ENCODE measurements at places on chromosomes 4 and X.

DNA sequence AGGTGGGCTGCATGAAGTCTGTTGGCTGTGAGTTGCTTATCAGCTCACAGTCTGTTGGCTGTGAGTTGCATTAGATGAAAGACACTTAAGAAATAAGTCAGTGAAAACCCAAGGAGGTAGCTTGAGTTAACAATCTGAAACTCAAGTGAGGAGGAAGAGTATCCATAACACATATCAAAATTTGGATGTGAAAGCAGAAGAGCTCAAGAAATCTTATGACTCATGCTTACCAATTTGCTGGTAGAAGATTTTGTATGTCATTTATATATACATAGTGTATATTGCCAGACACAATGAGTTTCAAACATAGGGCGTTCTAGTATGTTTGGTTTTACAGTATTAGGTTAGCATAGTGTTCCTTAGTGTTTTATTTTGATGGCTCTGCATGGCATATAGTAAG is 107.4 kb downstream of the DDIT4L start:
- no peak for DNase-seq

GRCh38 chr4:183142571-183143550 is 43.8 kb downstream of the WWC2 start:
- DNase-seq, result peak; percentile 10

DNA sequence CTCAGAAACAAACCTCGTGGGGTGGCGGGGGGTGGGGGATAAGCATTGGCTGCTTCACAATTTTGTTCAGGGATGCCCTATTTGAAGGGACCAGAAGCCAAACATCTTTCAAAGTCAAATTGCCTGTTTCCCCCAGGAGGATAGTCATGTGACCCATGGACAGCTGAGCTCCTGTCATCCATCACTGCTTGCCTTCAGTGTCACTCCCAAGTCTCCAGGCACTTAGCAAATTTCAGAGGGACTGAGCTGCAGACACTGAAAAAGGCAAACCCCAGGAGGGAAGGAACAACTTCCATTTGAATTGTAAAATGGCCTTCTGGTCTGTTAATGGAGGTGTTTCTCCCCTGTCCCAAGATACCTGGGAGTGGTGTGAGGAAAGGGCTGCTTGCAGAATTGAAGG is 73.4 kb downstream of the FRMPD3 start:
- no peak for DNase-seq

DNA sequence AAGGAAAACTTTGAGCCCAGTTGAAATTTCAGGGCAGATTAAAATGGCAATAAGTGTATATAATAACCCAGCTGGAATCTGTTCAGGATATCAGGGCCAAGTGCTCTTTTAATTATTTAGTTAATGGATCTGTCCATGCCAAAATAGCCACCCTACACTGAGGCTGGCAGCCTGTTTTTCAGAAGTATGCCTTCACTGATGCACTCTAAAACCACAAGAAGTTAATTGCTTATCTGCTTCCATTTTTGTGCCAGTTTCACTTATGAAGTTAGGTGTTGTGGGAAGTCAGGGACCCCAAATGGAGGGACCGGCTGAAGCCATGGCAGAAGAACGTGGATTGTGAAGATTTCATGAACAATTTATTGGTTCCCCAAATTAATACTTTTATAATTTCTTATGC is 960.3 kb downstream of the C4orf33 start:
- peak; percentile 15 for DNase-seq

GRCh38 chr4:25839233-25839632 is 23.6 kb downstream of the SEL1L3 start:
- DNase-seq, result no peak

DNA sequence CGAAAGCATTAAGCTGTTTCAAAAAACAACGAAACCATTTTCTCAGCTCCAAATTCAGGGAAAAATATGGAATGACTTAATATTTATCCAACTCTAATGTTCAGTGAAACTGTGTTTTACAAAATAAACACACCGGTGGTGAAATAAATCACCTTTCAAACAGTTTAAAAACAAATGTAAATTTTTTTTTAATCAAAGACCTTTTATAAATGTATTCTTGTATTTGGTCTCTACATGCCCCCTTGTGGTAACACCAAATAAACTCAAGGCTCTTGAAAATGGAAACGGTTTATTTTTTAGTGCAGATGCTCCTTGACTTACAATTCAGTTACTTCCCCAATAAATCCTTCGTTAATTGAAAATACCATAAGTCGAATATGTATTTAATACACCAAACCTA is 45.8 kb upstream of the ITM2A start:
- no peak for DNase-seq

DNA sequence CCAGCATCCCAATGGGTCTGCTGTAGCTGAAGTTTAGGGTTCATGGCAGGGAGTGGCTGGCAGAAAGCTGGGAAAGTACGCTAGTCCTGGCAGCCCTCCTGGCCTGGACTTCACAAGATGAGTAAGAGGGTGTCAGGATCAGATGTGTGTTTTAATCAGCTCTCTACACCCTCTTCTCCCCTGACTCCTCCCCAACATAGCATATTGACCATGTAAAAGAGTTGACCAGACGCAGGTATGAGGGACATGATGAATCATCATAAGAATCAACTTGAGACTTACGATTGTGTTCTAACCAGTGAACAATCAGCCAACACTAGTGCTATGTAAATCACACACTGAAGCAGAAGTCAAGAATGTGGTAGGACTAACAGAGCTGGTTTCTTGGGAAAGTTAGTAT is 5.3 kb downstream of the SOWAHB start:
- no peak for DNase-seq

- peak; percentile 75 for DNase-seq
These were observed 23.5 kb upstream of the SYNPO2 start for GRCh38 chr4:118865091-118865708.

DNA sequence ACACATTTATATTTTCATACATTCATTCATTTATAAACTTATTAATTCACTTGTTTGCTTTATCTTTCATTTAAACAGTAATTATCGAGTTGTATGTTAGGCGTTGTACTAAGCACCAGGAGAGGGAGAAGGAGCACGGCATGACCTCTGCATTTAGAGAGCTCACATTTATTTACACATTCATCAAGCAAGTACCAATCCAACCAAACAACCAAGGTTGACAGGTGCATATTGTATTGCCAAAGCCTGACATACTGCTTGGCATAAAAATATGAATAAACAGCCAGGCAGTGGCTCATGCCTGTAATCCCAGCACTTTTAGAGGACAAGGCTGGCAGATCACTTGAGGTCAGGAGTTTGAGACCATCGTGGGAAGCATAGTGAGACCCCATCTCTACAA is 37.0 kb upstream of the CLNK start:
- peak; percentile 66 for DNase-seq

DNA sequence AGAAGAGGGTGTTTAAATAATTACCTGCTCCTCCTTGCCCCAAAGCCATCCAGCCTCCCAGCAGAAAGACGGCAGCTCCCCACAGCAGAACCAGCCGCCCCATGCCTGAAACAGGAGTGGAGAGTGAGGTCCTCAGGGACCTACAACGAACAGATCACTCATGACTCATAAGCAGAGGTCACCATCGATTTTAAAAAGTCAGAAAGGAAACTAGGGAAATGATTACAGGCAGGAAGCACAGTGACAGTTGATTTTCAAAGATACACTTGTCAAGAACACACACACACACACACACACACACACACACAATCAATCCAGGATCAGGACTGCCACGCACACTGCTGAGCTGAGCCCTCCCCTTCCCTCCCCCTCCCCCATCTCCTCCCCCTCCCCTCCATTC is at the start of gene CRLF2:
CRLF2 (minus strand) TSS at position 118 of the 400 bp plus-strand sequence; CDS start at position 103, 15 bp downstream.
- DNase-seq, result no peak

- no peak for DNase-seq
These were observed 166.6 kb downstream of the LHFPL1 start for GRCh38 chrX:112513154-112513553.

GRCh38 chrX:75273483-75273882 is 402 bp upstream of the UPRT start:
- DNase-seq, result no peak

DNA sequence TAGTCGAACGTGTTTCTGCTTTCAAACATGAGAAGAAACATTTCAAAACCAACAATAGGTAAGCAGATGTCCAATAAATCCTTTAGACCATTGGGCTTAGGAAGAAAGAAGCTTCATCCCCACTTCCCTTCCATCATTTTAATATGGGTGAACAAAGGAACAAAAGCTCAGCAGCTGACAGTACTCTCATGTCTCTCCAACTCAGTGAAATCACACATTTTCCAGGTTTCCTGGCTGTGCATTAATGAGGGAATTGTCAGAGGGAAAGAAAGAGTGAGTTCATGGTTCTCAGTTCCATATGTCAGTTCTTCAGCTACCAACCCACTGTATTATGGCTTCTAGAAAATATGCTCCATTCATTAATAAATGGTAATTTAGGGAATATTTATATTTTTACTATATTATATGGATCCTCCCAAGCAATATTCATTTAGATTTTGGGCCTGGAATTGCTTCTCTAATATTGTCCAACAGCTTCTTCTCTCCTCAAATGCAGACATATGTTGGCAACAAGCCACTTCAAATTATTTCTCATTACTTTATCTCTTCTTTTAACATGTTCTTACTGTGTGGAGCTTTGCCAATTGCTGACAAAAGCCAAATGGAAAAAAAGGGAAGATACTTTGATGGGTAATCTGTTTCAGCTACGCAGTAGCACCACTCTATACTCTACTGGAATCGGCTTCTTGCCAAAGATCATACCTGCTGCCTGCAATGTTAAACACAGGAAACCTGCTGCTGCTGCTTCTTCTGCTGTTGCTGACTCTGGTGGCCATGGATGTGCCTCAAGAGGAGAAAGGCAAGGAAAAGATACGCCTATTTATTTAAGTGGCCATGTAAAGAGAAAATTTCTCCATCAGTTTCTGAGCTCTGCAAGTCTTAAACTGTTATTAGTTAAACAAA is 1757.6 kb downstream of the ARAP2 start:
- DNase-seq, result no peak

DNA sequence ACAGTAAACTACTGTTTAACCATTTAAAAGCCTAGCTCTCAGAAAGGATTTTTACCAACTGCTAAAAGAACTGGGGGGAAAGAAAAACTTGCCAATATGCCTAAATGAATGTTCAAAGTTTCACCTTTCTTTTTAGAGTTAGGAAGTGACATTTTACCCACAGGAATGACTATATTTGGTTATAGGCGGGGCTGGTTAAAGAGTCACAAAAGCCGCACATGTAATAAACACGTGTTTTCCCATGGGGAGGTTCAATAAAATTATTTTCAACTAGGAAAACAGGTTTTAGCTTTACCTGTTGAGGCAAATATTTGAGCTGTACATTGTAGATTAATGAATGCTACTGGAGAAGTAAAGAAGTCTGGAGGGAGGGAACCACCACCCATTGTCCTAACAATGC is 41.6 kb upstream of the UGDH start:
- DNase-seq, result no peak

DNA sequence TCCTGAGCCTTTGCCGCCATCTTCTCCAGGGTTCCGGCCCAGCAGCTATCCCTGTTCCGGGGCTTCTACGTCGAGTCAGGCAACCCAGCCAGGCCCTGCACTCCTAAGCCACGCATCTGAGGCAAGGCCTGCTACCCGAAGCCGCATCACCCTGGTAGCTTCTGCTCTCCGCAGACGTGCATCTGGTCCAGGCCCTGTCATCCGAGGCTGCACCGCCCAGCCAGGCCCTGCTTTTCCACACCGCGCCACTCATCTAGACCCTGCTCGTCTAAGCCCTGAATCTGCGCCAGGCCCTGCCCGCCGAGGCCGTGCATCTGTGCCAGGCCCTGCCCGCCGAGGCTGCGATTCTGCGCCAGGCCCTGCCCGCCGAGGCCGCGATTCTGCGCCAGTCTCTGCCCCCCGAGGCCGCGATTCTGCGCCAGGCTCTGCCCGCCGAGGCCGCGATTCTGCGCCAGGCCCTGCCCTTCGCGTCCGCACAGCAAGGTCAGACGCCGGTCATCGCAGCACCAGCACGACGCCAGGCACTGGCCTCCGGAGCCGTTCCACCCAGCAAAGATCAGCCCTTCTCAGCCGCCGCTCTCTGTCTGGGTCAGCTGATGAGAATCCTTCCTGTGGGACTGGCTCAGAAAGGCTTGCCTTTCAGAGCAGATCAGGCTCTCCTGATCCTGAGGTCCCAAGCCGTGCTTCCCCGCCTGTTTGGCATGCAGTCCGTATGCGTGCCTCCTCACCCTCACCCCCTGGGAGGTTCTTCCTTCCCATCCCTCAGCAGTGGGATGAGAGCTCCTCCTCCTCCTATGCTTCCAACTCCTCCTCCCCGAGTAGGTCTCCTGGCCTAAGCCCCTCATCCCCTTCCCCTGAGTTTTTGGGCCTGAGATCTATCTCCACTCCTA is 75.1 kb downstream of the NUDT10 start:
- DNase-seq, result no peak

- no peak for DNase-seq
These were observed 5.3 kb downstream of the NAT8L start for GRCh38 chr4:2064276-2064991.

GRCh38 chr4:110798687-110799086 is 175.8 kb upstream of the PITX2 start:
- DNase-seq, result no peak

DNA sequence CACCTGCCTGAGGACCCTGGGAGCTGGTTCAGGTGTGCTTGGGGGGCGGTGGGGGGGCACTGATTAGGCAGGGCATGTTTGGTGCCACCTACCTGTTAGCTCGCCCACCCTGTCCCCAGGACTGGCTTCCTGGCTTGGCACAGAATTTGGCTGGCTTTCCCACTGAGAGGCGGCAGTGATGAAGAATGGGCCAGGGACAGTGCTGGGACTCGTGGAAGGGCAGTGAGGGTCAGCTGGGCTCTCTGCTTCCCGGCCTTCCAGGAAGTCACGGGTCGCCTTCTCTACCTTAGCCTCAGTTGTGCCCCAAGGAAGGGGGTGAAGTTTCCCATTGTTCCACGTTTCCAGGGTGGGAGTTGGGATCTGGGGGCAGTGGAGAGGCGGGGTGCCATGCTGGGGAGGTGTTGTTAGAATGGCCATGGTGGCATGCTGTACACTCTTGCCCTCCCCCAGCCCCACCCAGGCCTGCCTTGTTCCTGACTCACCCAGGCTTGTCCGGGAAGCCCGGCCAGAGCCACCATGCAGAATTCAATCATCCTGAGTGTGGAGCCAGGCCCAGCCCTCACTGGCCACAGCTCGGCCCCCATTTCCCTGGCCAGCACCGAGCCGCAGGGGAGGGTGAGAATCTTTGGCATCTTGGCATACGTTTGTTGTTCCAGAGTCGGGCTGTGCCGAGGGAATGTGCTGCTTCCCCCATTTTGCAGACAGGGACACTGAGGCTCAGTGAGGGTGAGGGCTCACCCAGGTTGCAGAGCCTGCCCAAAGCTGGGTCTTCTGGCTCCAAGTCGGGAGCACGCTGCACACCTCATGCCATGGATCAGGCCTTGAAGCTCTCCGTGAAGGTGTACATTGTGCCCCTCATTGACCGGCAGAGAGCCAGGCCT is 21.9 kb upstream of the GPR78 start:
- no peak for DNase-seq

GRCh38 chr4:129358571-129358970 is 262.6 kb downstream of the C4orf33 start:
- peak; percentile 28 for DNase-seq

GRCh38 chrX:71941776-71942175 is 31.1 kb downstream of the NHSL2 start:
- DNase-seq, result no peak

DNA sequence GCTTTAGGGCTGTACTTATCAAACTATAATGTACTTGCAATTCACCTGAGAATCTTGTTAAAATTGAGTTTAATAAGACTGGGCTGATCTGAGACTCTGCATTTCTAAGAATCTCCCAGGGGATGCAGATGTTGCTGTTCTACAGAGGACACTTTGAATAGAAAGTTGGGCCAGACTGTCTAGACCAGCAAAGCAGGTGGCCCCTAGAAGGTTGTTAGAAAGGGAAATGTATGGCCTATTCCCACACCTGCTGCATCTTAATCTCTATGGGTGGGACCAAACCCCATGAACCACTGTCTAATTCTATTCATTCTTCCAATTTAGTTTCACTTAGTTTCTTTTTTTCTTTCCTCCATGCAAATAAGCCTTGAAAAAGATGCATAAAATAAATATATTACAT is 413.2 kb upstream of the TECRL start:
- no peak for DNase-seq
